ENCODE measurements at places on chromosomes 6 and 20.

GRCh38 chr6:6997263-6998193 is 110.2 kb upstream of the RREB1 start:
- DNase-seq = no peak
- H3K4me3 ChIP-seq = no peak overlapping the region

GRCh38 chr6:5958921-5959320 is 47.8 kb downstream of the NRN1 start:
- no peak for DNase-seq
- H3K4me1 ChIP-seq = no peaks in the 10 kb centered on the region
- no peak overlapping the region for H3K4me3 ChIP-seq

GRCh38 chr6:32402812-32403211 is 4.2 kb downstream of the BTNL2 start:
- H3K36me3 ChIP-seq = no peaks in the 10 kb centered on the region
- H3K4me1 ChIP-seq = no peaks in the 10 kb centered on the region
- H3K4me3 ChIP-seq = no peak overlapping the region
- no peak overlapping the region for H3K27ac ChIP-seq
- no peak for DNase-seq

GRCh38 chr20:45725134-45725533 is 3.0 kb downstream of the SPINT4 start:
- no peak overlapping the region for H3K27ac ChIP-seq
- H3K4me3 ChIP-seq = no peak overlapping the region
- peaks cover 4% of the 10 kb centered on the region for H3K27me3 ChIP-seq
- no peak for DNase-seq
- H3K4me1 ChIP-seq = no peaks in the 10 kb centered on the region

DNA sequence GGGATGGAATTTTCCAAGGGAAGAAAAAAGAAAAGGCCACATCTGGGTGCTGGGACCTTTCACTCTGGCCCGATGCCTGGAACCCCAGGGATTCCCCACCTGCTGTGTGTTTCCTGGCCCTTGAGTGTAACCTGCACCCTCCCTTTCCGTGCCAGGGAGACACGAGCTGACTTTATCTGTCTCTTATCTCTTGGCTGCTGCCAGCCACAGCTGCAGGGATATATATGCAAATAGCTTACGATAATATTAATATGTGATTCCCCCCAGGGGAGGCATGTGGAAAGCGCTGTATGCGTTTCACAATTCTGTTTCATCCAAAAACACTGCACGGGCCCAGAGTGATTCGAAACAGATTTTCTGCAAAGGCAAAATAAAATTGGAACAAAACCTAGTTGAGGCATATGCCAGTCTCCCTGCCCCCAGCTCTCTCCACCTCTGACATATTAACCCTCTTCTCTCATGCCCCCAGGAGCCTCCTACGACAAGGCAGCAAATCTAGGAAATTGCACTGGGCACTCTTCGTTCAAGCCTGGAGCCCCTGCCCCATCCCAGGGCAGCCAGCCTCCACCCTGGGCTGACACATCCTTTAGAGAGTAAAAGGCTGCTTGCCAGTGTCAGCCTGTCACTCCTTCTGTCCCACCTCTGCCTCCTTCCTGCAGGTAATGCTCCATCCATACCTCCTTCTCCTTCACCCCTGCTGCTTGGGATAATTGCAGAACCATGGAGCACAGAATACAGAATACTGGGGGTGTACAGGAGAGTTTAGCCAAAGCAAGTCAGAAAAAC is 1.3 kb downstream of the RIPOR3 start:
- H3K4me1 ChIP-seq = peaks cover 8% of the 10 kb centered on the region
- DNase-seq = no peak
- no peaks in the 10 kb centered on the region for H3K36me3 ChIP-seq
- H3K4me3 ChIP-seq = no peak overlapping the region

- peaks cover 46% of the 10 kb centered on the region for H3K4me1 ChIP-seq
- DNase-seq = peak; percentile 63
- peak overlapping the region; percentile 96 for H3K27ac ChIP-seq
- no peaks in the 10 kb centered on the region for H3K36me3 ChIP-seq
Measured at GRCh38 chr20:53707371-53708055, 113.9 kb upstream of the ZNF217 start.

DNA sequence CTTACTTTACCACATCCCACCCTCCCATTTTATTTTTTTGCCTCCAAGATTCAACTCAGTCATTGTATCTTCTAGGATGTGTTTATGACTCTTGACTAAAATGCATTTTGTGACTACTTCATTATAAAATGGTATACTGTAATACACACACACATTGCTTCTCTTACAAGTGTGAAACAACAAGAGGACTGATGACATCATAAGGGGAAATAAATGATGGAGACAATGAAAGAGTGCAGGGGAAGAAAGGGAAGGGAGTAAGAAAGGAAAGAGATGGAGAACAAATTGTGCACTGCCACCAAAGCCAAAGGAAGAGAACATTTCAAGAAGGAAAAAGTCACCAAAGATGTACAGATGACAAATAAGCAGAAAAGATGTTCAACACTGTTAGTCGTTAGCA is 102.6 kb downstream of the CD164 start:
- peaks cover 2% of the 10 kb centered on the region for H3K27me3 ChIP-seq
- H3K36me3 ChIP-seq = no peaks in the 10 kb centered on the region
- no peak for DNase-seq
- H3K4me3 ChIP-seq = no peak overlapping the region
- H3K27ac ChIP-seq = no peak overlapping the region

GRCh38 chr20:17785007-17785406 is 85.2 kb downstream of the BANF2 start:
- H3K4me3 ChIP-seq = no peak overlapping the region
- DNase-seq = no peak
- no peaks in the 10 kb centered on the region for H3K36me3 ChIP-seq
- no peaks in the 10 kb centered on the region for H3K4me1 ChIP-seq

GRCh38 chr20:50309764-50310672 is 119.4 kb downstream of the CEBPB start:
- no peak overlapping the region for H3K27ac ChIP-seq
- no peak overlapping the region for H3K4me3 ChIP-seq
- H3K27me3 ChIP-seq = peaks cover 13% of the 10 kb centered on the region
- DNase-seq = no peak
- no peaks in the 10 kb centered on the region for H3K36me3 ChIP-seq
- H3K4me1 ChIP-seq = no peaks in the 10 kb centered on the region

- H3K36me3 ChIP-seq = peaks cover 50% of the 10 kb centered on the region
- peak overlapping the region; percentile 60 for H3K27ac ChIP-seq
- peaks cover 16% of the 10 kb centered on the region for H3K4me1 ChIP-seq
- no peaks in the 10 kb centered on the region for H3K27me3 ChIP-seq
- DNase-seq = no peak
- H3K4me3 ChIP-seq = peak overlapping the region; percentile 48
Measured at GRCh38 chr6:152232501-152233151, 404.5 kb downstream of the SYNE1 start.

DNA sequence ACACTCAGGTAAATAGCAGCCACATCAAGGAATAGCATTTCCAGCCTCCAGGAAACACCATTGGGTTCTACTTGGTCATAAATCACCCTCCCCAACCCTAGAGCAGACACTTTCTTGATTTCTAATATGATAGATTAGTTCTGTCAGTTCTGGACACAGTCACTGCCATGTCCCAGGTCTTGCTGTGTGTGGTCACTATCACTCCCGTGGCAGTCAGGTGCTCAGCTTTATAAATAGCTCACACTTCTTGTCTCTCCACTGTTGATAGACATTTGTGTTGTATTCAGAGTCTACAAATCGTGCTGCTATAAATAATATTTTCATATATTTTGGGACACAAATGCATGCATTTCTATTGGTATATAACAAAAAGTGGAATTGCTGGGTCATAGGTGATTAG is 13.3 kb downstream of the HLA-F start:
- H3K36me3 ChIP-seq = peaks cover 14% of the 10 kb centered on the region
- H3K4me1 ChIP-seq = peaks cover 3% of the 10 kb centered on the region
- no peaks in the 10 kb centered on the region for H3K27me3 ChIP-seq
- no peak for DNase-seq
- H3K27ac ChIP-seq = no peak overlapping the region
- no peak overlapping the region for H3K4me3 ChIP-seq

DNA sequence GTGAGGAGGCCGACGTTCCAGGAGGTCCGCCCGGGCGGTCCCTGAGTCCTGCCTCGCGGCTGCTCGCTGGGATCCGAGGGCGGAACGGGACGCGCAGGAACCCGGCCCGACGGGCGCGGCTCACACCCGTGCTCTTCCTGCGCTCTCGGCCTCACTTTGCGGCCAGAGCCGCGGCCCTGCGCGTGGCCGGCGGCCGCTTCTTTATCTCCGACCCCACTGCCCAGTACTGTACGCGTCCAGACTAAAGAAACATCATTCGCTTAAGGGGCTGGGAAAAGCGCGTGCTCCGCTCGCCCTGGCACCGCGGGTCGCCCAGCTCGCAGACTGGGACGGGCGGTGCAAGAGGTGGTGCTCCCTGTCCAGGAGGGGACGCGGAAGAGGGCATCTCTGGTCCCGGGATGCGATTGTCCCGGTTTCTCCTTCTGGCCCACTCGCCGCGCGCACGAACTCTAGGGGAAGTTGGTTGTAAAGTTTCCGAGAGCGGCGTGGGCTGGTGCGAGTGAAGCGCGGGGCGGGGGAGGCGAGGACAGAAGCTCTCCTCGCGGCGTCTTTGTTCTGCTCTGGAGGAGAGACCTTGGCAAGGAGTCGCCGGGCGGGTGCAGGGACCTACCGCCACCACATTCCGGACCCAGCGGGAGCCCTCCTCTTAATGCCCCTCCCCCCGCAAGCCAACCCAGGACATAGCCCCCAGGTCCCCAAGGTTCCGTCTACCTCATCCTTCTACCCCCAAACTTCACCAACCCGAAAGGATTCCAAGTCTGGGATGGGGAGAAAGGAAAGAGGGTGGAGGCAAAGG is 71.0 kb downstream of the SOX4 start:
- H3K4me3 ChIP-seq = peak overlapping the region; percentile 74
- H3K27ac ChIP-seq = no peak overlapping the region
- peaks cover 68% of the 10 kb centered on the region for H3K27me3 ChIP-seq
- DNase-seq = peak; percentile 22

- H3K36me3 ChIP-seq = peaks cover 37% of the 10 kb centered on the region
- H3K27me3 ChIP-seq = no peaks in the 10 kb centered on the region
- DNase-seq = no peak
- peaks cover 35% of the 10 kb centered on the region for H3K4me1 ChIP-seq
Measured at GRCh38 chr20:59171986-59172385, 8.4 kb downstream of the ZNF831 start.

- DNase-seq = no peak
- H3K4me1 ChIP-seq = peaks cover 10% of the 10 kb centered on the region
- no peak overlapping the region for H3K4me3 ChIP-seq
- H3K36me3 ChIP-seq = peaks cover 2% of the 10 kb centered on the region
- H3K27me3 ChIP-seq = no peaks in the 10 kb centered on the region
Measured at GRCh38 chr6:142155895-142156757, 9.1 kb downstream of the VTA1 start.

DNA sequence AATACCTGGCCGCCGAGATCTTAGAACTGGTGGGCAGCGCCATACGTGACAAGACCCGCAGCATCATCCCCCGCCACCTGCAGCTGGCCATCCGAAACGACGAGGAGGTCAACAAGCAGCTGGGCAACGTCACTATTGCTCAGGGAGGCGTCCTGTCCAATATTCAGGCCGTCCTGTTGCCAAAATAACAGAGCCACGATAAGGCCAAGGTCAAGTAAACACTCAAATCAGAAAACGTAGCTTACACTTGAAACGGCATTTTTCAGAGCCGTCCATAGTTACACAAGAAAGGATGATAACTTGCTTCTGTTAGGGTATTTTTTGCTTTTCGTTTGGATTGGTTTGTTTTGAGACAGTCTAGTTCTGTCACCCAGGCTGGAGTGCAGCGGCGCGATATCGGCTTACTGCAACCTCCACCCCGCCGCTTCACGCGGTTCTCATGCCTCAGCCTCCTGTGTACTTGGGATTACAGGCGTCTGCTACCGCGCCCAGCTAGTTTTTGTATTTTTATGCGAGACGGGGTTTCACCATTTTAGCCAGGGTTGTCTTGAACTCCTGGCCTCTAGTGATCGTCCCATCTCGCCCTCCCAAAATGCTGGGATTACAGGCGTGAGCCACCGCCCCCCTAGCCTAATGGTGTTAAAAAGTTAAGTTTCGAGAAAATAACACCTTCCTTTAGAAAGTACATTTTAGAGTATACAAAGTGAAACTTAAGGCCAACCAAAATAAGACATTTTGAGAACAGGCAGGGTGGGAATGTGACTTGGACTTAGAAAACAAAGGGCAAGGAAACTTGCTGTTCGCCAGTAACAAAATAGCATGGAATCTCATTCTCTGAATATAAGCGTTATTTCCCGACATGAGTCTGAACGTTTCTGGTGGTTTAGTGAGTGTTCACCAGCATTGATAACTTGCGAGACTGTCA is 42.8 kb upstream of the HFE start:
- peak overlapping the region; percentile 99 for H3K27ac ChIP-seq
- no peaks in the 10 kb centered on the region for H3K36me3 ChIP-seq
- H3K4me1 ChIP-seq = peaks cover 39% of the 10 kb centered on the region
- no peak for DNase-seq
- peak overlapping the region; percentile 90 for H3K4me3 ChIP-seq

GRCh38 chr6:137104926-137105325 is 60.2 kb upstream of the IL20RA start:
- no peak overlapping the region for H3K27ac ChIP-seq
- DNase-seq = no peak
- H3K27me3 ChIP-seq = peaks cover 7% of the 10 kb centered on the region
- no peak overlapping the region for H3K4me3 ChIP-seq
- peaks cover 3% of the 10 kb centered on the region for H3K36me3 ChIP-seq

DNA sequence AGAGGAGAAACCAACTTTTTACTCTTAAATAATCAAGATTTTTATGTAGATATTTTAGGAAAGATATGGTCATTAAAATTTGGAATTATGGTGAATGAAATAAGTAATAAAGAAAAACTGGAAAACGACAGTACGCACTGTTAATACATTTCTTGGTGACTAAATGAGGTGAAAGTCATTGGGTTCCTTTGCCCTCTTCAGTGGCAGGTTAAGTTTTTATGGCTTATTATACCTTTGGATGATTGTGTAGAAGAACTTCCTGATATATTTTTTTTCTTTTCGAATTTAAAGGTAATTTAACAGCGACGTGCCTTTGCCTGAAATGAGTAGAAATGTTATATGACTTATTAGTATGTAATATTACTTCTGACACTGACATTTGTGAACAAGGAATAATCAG is 43.4 kb downstream of the FOXO3 start:
- H3K27ac ChIP-seq = no peak overlapping the region
- H3K27me3 ChIP-seq = peaks cover 12% of the 10 kb centered on the region
- no peak for DNase-seq
- H3K36me3 ChIP-seq = no peaks in the 10 kb centered on the region

GRCh38 chr6:122758927-122759334 is 20.6 kb upstream of the FABP7 start:
- H3K4me3 ChIP-seq = no peak overlapping the region
- H3K36me3 ChIP-seq = no peaks in the 10 kb centered on the region
- peaks cover 13% of the 10 kb centered on the region for H3K27me3 ChIP-seq
- H3K27ac ChIP-seq = no peak overlapping the region

- H3K27me3 ChIP-seq = no peaks in the 10 kb centered on the region
- peaks cover 20% of the 10 kb centered on the region for H3K36me3 ChIP-seq
- no peak overlapping the region for H3K4me3 ChIP-seq
- no peak for DNase-seq
- peaks cover 55% of the 10 kb centered on the region for H3K4me1 ChIP-seq
Measured at GRCh38 chr20:49578436-49578835, 10.5 kb upstream of the PTGIS start.
